ENCODE measurements at places on chromosomes 3 and 15.

DNA sequence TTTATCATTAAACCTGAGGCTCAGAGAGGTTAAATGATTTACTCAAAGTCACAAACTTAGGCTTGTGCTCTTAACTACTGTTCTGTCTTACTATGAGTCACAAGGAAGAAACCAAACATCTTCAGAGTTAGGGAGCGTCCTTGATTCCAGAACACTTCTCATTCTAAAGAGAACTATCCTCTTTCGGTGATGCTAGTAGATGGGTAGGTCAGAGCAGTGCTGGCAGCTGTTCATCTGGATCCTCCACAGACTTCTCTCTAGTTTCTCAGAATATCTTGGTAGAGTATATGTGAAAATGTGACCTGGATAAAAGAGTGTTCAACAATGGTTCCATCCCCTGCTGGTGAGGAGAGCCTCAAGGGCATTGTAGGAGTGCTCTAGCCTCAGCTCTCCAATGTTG, 3.3 kb downstream of the ARL6IP5 start:
- no peak for DNase-seq

DNA sequence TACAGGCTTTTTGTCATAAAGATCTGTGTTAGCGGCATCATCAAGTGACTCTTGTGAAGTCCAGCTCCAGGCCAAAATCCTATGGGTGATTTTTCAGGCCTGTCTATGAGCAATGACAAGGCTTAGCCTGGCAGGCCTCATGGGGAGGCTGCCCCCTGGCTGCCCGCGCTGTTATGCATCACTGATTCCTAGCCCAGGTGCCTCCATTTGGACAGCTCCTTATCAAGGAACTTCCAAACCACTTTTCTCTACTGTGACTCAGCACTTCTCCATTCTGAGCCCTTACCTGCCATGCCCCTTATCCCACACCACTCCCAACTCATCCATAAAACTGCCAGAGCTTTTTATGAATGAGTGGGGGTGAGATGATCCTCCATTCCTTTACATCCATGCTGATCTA, 91.5 kb upstream of the C3orf80 start:
- DNase-seq: no peak

DNA sequence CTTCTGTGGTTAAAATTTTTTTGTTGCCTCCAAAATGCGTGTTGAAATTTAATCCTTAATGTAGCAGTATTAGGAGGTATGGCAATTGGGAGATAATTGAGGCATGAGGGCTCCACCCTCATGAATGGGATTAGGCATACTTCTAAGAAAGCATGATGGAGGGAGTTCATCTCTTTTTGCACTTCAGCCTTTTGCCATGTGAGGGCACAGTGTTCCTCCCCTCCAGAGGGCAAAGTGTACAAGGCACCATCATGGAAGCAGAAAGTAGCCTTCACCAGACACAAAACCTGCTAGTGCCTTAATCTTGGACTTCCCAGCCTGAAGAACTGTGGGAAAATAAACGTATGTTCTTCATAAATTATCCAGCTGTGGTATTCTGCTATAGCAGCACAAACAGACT, 429.5 kb downstream of the ZIC1 start:
- DNase-seq: no peak

- DNase-seq: no peak
These were observed 36.7 kb upstream of the SECISBP2L start for GRCh38 chr15:49082960-49083359.

GRCh38 chr3:88324788-88325187, 175.0 kb downstream of the C3orf38 start:
- no peak for DNase-seq

DNA sequence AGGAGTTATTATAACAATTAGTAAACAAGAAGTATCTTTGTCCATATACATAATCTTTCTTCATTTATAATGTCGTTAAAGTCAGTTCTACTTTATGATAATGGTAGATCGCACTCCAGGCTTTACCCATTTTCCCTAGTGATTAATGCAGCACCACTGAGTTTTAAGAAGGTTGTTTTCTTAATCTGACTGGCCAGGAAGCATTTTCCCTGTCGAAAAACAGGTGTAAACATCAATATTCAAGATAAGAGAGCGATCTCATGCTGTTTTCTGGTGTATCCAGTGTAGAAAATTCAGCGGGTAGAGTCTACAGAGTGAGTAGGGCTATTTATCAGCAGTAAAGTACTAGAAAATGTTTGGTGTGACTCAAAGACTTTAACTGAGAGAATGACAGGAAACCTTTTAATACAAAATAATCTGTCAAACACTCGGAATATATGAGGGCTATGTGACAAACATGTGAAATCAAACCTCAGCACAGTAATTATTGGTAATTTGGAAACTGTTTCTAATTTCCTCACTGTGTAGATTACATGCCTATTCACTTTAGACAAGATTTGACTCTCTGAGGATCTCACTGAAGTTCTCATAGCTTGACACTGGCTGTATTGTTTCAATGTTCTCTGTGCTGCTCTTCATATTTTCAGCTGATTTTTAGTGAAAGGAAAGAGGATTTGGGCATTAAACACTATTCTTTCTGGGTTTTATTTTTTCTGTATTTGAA, 1013.2 kb downstream of the VGLL3 start:
- DNase-seq: no peak

All from pulmonary artery endothelial cell (primary cell).